Stimulated activated CD8-positive, alpha-beta memory T cell treated with anti-CD3 and anti-CD28 coated beads, Interleukin-7, amount 100 ng/mL, for 1 hour (primary cell): ENCODE measurements at places on chromosomes 7 and 10.

DNA sequence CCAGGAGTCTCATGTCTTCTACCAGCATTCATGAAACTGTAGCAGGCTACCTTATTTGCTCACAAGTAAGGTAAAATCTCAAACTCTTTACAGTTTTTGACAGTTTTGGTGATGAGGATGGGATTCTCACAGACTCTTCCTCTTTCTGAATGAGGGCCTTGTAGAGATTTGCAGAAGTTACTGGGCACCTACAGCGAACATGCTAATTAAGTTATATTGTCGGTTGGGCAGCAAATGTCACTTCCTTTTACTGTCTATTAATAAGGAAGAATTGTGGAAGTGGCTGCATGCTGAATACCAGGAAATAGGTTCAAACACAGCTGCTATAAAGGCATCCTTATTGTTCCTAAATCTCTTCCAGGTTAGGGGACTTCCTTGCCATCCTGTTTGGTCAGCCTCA lies 189.6 kb downstream of the DNAJC1 start:
- DNase-seq = no peak

DNA sequence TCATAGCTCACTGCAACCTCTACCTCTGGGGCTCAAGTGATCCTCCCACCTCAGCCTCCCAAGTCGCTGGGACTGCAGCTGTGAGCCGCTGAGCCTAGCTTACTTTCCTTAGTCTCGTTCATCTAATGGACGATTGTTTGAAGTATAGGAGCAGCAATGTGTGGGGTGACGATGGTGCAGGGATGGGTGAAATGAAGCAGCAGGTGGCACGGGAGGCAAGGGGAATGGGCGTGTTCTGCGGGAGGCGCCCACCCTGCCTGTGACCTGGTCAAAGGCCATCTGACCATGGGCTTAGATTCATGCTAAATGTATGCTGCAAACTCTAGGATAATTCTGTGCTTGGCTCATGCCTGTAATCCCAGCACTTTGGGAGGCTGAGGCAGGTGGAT lies 210.7 kb downstream of the MAD1L1 start:
- DNase-seq = no peak

- DNase-seq = no peak
These were observed 89.7 kb upstream of the STEAP4 start for GRCh38 chr7:88396295-88396947.

GRCh38 chr7:151178236-151178635 lies 8.8 kb downstream of the ASB10 start:
- no peak for DNase-seq

DNA sequence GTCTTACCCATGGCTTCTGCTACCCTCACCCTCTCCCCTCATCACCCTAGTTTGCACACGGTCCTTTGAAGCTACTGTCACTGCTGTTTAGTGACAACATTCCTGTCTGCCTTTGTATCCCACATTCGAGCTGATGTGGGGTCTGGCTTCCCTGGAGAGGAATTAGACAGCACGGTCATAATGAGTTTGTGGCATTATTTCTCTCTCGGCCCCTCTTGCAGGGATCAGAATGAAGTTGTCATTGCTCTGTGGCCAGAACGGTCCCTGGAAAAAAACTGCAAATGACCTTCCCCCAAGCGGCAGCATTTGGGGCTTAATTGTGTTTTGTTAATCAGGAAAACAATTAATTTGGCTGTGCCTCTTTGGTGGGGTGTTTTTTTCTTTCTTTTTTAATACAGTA lies 317.2 kb upstream of the PODXL start:
- DNase-seq = no peak

GRCh38 chr10:31963589-31963980 lies 35.0 kb upstream of the ARHGAP12 start:
- DNase-seq = no peak

GRCh38 chr7:27377988-27378387 lies 135.4 kb downstream of the EVX1 start:
- DNase-seq = no peak

DNA sequence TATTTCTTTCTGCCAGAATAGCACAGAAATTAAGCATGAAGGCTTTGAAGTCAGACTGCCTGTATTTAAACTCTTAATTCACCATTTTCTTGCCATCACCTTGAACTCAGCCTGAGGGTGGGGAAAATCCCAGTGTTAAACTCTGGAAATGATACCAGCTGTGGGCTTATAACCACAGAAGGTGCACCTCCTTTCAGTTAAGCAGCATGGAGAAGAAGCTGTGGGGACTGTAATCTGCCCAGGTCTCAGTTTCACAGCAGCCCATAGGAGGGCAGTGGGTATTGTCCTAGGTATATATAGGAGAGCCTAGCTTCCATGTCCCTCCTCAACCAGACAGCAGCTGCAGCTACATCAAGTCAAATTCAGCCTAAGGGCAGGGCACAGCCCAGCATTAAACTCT lies 241.6 kb downstream of the HPSE2 start:
- no peak for DNase-seq

DNA sequence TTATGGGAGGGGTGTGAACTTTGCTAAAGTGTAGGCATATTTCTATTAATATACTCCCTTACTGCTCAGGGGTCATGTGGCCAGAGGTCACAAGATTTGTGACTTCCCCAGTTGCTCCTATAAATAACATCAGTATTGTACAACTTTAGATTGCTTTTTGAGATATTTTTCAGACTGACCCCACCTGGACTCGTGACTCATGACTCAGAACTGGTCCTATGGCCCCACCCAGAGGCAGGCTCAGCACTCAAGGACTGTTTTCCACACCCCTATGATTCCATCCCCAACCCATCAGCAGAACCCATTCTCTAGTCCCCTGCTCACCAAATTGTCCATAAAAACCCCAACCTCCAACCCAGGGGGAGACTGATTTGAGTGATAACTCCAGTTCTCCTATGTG lies 2.7 kb upstream of the CUL2 start:
- no peak for DNase-seq

GRCh38 chr7:2201686-2202360 lies 30.9 kb downstream of the MAD1L1 start:
- no peak for DNase-seq
